Stimulated activated CD8-positive, alpha-beta memory T cell treated with anti-CD3 and anti-CD28 coated beads, Interleukin-4, amount 100 ng/mL, for 1 hour (primary cell): ENCODE measurements at places on chromosomes 7 and 10.

GRCh38 chr10:23870651-23871610, 338.0 kb upstream of the KIAA1217 start:
- no peak for DNase-seq

GRCh38 chr7:148276314-148277041, 314.1 kb upstream of the C7orf33 start:
- no peak for DNase-seq

GRCh38 chr7:100486111-100486636, 2.4 kb downstream of the NYAP1 start:
- DNase-seq, result no peak

DNA sequence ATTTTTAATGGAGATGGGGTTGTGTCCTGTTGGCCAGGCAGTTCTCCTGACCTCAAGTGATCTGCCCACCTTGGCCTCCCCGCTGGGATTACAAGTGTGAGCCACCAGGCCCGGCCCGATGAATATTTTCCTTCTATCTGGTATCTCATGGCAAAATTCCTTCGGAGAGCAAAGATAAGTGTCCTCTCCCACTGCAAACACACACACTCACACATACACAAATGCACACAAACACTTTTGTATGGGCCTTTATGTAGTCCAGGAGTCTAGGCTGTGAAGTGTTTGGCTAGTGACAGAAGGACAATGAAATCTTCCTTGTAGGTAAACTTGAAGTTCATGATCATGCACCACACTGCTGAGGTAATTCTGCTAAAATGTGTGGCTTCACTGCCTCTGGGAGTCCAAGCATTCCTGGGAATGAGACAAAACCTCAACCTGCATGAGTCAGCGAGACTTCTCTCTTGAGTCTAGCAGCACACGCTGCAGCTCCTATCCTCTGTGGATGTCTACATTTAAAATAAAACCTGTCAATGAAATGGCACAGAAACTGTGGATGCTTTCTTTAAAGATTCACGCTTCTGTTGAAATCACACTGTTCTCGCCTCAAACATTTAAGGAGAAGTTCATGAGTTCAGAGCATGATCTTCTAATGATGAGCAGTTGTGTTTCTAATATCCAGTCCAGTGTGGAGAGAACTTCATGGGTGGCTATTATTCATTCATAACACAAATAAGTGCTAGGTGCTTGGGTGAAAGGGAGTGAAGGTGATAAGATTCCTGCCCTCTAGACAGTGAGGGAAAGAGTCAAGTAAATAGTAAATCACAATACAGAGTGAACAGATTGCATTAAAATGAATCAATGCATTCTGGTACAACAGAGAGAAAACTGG, 96.5 kb downstream of the NRP1 start:
- no peak for DNase-seq

GRCh38 chr7:38950309-38950708, 27.4 kb upstream of the POU6F2 start:
- no peak for DNase-seq
